Kidney (tissue), 22 donors: ENCODE measurements at places on chromosomes 5 and 9. TPM values are rescaled to one million over a fixed set of nuclear protein-coding genes. Genes with fewer than 3 reads are reported as not detected.

DNA sequence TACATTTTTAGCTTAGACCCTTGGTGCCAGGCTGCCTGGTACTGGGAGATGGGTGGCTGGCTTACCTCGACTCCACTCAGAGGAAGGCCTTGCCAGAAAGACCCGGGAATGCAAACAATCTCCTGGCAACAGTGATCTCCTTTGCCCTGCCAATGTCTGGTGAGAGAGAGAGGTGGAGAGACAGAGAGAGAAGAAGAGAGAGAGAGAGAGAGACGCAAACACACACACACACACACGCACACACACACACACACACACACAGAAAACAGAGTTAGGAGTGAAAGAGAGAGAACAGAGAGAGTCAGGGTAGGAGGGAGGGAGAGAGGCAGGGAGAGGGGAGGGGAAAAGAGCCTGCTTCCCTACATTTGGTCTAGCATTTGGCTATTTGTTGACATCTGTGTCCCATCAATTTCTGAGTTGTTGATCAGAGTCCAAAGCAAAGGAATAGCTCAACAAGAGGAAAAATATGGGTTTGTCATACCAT lies 181.6 kb upstream of the MAP1B start:
- no peaks in the 10 kb centered on the region for H3K4me1 ChIP-seq
- H3K27ac ChIP-seq, result no peak overlapping the region
- H3K4me3 ChIP-seq, result no peak overlapping the region
- H3K36me3 ChIP-seq, result no peaks in the 10 kb centered on the region

The CCDC192 gene
- total RNA-seq, result not detected

The PCDHGA8 gene
- 1.8 TPM for total RNA-seq

DNA sequence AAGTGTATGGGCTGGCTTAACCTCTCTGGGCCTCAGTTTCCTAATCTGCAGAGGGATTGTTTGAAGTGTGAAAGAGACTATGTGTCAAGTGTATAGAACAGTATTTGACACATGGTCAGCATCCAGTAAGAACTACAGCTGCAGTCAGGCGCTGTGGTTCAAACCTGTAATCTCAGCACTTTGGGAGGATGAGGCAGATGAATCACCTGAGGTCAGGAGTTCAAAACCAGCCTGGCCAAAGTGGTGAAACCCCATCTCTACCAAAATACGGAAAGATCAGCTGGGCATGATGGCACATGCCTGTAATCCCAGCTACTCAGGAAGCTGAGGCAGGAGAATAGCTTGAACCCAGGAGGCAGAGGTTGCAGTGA lies 31.9 kb upstream of the STING1 start:
- no peak for DNase-seq
- H3K27me3 ChIP-seq, result no peaks in the 10 kb centered on the region
- H3K27ac ChIP-seq, result no peak overlapping the region
- H3K4me1 ChIP-seq, result peaks cover 6% of the 10 kb centered on the region
- no peaks in the 10 kb centered on the region for H3K36me3 ChIP-seq

DNA sequence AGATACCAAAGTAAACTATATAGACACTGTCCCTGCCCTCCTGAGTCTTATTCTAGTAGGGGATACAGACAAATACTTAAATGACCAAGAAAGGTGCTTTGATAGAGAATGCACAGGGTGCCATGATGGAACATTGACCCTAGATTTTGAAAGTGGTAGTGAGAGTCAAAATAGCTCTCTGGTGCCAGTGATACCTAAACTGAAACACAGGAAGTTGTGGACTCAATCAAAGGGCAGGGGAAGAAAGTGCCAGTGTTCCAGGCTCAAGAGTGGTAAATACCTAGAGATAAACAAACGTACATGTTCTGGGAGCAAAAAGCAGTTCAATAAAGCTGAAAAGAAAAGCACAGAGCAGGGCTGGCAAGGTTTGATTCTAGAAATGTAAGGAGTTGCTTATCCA lies 267.6 kb downstream of the ISL1 start:
- DNase-seq, result no peak
- no peaks in the 10 kb centered on the region for H3K27me3 ChIP-seq
- H3K36me3 ChIP-seq, result no peaks in the 10 kb centered on the region
- no peaks in the 10 kb centered on the region for H3K4me1 ChIP-seq

The PDE8B gene
- 4.5 TPM for total RNA-seq

- H3K27me3 ChIP-seq, result no peaks in the 10 kb centered on the region
- H3K4me1 ChIP-seq, result peaks cover 8% of the 10 kb centered on the region
- no peak for DNase-seq
- H3K4me3 ChIP-seq, result no peak overlapping the region
Observed at GRCh38 chr5:139768807-139769465, 26.7 kb upstream of the PSD2 start.

The SLC31A2 gene
- 10.6 TPM for total RNA-seq

The TRAF1 gene
- 10.9 TPM for total RNA-seq

GRCh38 chr9:16134351-16134750 lies 581.5 kb downstream of the CCDC171 start:
- no peaks in the 10 kb centered on the region for H3K4me1 ChIP-seq
- no peak for DNase-seq
- no peaks in the 10 kb centered on the region for H3K27me3 ChIP-seq

DNA sequence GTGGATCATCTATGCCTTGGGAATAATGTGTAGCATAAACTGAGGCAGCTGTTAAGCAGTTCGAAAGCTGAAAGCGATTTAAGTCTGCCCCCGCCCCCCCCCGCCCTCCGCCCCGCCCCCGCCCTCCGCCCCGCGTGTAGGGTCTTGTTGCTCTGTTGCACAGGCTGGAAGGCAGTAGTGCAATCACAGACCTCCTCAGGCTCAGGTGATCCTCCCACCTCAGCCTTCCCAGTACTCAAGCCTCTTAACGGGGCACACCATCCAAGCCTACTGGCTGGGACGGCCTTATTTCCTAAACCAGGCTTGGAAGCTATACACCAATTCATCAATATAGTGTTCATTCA lies 945 bp downstream of the ANKDD1B start:
- no peak overlapping the region for H3K27ac ChIP-seq
- peak overlapping the region; percentile 75 for H3K4me3 ChIP-seq
- H3K4me1 ChIP-seq, result no peaks in the 10 kb centered on the region
- H3K27me3 ChIP-seq, result no peaks in the 10 kb centered on the region

The SPATA31E1 gene
- not detected for total RNA-seq
